ENCODE measurements at places on chromosomes 12 and 14.

- DNase-seq: no peak
Measured at GRCh38 chr14:53093206-53093605, 59.9 kb downstream of the DDHD1 start.

- no peak for DNase-seq
Measured at GRCh38 chr14:86430853-86431252, 900.9 kb downstream of the FLRT2 start.

DNA sequence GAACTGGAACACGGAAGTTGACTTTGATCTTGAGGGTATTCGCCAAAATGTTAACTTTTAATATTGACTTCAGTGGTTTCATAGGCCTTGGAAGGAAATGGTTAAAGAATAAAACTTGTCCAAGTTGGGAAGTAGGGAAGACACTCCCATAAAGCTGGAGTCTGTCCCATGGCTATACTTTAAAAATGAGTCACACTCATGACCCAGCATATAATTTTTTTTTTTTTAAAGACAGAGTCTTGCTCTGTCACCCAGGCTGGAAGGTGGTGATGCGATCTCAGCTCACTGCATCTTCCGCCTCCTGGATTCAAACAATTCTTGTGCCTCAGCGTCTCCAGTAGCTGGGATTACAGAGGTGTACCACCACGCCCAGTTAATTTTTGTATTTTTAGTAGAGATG is 19.6 kb downstream of the TMPRSS12 start:
- DNase-seq: no peak

- no peak for DNase-seq
Measured at GRCh38 chr12:28585146-28585545, 394.9 kb downstream of the CCDC91 start.

- no peak for DNase-seq
Measured at GRCh38 chr14:74955229-74956026, at the start of gene PGF. TSS of gene PGF (minus strand) at chr14:74955597. CDS start at chr14:74955242, 355 bp downstream.

DNA sequence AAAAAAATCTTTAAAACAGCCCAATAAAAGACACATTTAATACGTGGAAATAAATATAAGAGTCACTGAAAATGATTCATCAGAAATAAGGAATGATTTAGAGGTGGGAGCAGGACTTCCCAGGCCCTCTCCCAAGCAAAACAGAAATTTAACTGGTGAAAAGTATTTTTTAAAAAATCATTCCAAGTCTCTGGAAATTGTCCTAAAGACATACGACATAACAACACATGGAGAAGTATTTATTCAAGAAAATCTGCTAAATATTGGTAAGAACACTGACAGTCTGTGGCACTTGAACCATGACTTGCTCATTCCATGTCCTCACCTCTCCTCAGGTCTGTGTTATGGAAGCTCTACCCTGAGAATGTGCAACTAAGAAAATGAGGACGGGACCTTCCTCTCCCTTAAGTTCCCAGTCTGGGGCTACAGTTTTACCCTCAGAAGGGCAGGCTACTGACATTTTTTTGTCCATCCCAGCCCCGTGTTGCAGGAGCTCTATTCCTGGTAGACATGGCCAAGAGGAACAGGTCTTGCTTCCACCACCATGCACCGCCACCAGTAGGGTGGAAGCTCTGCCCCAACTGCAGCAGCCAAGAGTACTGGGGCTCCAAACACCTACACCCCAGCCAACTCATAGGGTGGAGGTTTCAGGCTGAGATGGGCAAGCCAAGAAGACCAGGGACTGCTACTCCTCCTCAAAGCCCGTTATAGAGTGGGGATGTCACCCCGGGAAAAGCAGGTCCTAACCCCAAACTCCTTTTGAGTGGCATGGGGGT is 193.0 kb downstream of the CRADD start:
- no peak for DNase-seq

DNA sequence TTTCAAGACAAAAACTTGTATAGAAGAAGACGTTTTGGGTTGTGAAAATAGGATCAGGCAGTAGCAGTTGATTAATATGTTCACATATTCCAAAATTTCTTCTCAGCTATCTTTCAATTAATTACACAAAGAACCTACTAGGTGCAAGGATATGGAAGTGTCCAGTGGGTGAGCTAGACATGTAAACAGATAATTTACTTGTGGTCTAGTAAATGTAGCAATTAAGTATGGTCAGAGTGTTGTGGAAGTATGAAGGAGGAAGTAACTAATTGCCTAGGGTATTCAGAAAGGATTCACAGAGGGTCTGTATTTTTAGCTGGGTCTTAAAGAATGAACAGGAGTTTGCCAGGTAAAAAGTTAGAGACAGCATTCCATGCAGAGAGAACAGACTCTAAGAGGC is 5.9 kb downstream of the GOLGA5 start:
- no peak for DNase-seq

DNA sequence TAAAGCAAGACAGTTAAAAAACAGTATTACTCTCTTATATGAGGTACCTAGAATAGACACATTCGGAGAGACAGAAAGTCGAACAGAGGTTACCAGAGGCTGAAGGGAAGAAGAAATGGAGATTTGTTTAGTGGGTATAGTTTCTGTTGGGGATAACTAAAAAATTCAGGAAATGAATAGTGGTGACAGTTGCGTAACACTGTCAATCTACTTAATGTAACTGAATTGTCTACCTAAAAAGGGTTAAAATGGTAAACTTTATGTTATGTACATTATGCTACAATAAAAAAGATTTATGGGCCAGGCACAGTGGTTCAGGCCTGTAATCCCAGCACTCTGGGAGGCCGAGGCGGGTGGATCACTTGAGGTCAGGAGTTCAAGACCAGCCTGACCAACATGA is 30.6 kb upstream of the SLC6A13 start:
- no peak for DNase-seq

GRCh38 chr14:70087380-70087697 is 101.4 kb downstream of the SLC8A3 start:
- DNase-seq: no peak

DNA sequence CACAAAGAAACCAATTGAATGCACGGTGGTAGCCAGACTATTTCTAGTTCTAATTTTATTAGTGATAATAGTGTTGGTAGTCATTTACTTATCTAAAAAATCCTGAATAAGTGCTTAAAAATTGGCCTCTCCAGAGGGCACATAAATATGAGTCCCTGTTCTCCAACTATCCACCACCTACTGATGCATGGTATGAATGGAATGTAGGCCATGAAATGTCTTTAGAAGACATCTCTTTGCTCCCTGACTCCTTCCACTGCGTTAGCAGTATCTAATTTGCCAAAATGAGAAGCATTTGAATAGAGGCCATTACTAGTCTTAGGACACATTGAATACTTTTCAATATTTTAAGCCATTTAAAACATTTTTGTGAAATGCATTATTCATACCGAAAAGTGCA is 261.7 kb downstream of the LRFN5 start:
- no peak for DNase-seq

DNA sequence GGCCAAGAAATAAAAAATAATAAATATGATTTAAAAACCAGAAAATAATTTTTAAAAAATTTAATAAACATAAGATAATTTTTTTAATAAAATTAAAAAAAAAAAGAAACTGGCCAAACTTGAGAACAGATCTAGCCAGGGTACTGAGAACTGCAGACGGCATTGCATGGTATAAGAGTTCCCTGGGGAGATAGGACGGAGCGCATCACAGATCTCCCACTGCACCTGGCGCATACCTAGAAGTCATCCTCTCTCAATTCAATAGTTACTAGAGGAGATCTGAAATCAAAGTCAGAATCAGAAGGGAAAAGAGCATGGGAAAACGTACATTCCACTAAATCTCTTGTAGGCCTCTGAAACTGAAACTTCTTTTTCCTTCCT is 58.9 kb upstream of the BCL2L14 start:
- no peak for DNase-seq
